ENCODE measurements at places on chromosomes 3 and 15.

- DNase-seq = no peak
Observed at GRCh38 chr3:118949113-118949760, 85.4 kb downstream of the IGSF11 start.

GRCh38 chr3:135272026-135272669, 477.1 kb downstream of the EPHB1 start:
- DNase-seq = no peak

DNA sequence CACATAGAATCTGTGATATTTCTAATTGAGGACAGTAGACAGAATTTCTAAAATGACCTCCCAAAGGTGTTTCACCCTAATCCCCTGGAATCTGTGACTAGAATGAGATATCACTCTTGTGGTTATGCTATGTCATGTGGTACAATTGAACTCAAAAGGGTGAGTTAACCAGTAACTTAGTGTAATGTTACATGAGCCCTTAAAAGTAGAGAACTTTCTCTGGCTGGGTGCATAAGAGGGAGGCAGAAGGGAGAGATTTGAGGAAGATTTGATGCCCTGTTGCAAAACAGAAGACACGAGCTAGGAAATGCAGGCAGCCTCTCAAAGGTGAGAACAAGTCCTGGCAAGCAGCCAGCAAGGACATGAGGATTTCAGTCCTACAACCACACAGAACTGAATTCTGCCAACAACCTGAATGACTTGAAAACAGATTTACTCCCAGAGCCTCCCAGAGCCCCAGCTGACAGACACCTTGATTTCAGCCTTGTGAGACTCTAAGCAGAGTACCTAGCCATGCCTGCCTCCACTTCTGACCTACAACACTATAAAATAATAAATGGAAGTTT, 160.3 kb downstream of the MTHFS start:
- no peak for DNase-seq

GRCh38 chr15:32840507-32841245, 122.9 kb downstream of the GREM1 start:
- no peak for DNase-seq

DNA sequence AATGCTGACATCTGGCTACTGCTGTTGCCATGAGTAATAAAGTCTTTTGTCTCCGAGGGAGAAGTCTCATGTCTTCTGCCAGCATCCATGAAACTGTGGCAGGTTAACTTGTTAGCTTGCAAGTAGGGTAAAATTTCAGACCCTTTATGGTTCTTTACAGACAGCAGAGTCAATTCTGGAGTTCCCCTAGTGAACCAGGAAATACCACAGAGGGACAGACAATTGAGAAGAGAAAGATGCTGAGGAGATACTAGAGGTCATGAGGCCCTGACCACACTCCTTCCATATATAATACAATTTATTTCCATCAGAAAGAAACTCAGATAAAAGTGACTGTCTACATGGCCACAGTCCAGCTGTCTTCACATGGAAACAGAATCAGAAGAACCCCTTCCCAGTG, 38.1 kb downstream of the NMNAT3 start:
- no peak for DNase-seq

Data from stimulated activated CD4-positive, alpha-beta T cell treated with anti-CD3 and anti-CD28 coated beads, TNF-alpha, amount 100 ng/mL, for 48 hours (primary cell).